NCI-H1436 treated with DMSO at 0.1 percent for 48 hours (cell line): ENCODE measurements at places on chromosomes 11 and 22.

DNA sequence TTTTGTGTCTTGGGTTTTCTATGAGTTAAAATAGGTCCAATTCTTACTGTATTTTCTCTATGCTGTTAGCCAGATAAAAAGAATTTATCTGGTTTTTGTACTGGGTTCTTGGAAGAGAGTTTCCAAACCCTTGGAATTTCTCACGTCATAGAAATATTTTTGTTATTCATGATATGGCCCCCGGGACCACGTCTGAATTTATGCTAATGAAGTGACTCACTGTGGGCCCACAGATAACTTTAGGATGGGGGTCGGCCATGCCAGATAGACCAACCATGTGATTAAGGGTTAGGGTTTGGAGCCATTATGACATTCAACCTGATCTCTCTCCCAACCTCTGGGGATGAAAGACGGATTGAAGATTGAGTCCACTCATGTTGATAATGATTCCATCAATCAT is 35.6 kb upstream of the DDI1 start:
- no peak for DNase-seq

DNA sequence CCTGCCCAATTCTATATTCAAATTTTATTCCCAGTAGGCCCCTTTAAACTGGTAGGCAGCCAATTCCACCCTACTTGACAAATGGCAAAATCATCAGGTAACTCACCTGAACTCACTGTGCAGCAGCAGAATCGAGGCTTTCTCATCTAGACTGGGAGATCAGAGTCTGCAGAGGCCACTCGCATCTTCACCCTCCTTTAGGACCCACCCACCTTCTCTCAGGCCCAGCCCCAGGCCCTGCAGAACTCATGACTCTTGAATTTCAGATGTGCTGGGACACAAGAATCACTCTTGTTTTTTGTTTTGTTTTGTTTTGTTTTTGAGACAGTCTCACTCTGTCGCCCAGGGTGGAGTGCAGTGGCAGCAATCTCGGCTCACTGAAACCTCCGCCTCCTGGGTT is 38.8 kb downstream of the MICAL3 start:
- no peak for DNase-seq

DNA sequence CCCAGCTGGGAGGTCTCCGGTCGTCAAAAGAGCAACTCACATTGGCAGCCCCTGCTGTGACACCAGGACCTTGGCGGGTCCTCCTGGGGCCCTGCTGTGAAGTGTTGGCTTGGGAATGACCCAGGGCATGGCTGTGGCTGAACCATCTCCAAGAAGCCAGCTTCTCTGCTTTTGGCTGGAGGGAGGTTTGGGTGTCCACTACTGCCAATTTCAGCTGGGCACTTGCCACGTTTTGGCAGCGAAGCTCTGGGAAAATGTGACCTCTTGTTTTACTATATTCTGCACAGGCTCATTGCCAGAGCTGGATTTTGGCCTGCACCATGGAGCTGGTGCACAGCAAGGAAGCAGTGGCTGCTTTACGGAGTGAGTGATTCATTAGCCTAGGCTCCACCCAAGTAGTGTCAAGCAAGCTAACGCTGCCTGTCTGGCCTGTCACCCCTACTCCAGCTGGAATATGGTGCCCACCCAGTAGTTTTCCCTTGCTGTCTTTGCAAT is 24.3 kb upstream of the SMCO4 start:
- no peak for DNase-seq

DNA sequence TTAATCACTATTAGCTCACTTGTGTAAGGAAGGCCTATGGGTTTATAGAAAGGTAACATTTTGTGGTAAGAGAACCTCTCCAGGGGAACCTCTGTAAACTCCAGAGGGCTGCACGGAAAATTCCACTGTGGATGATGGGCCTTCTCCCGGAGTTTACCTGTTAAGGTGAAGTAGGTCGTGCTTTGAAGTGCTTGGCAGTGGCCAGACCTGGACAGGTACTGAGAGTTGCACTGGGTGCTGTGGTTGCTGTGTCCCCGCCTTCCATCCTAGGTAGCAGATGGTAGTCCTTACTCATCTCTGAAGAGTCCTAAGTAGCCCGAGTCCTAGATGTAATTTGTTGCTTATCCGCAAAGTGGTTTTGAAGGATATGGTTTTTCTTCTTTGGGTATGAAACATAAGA is 133.4 kb downstream of the TEAD1 start:
- DNase-seq, result no peak

DNA sequence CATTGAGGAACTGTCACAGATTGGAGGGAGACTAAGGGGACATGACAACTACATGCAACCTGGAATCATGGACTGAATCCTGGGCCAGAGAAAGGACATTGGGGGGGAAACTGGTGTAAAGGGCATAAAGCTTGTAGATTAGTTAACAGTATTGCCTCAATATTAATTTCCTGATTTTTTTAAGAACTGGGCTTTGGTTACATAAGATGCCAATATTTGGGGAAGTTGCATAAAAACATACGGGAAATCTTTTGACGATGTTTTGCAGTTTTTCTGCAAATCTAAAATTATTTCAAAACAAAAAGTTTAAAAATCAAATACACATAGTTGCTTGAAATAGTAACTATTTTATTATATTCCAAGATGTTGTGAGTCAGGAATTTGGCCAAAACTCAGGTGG is 2.9 kb upstream of the FOLR3 start:
- no peak for DNase-seq

- DNase-seq, result no peak
These were observed 42.5 kb downstream of the ATG16L2 start for GRCh38 chr11:72856551-72857345.

DNA sequence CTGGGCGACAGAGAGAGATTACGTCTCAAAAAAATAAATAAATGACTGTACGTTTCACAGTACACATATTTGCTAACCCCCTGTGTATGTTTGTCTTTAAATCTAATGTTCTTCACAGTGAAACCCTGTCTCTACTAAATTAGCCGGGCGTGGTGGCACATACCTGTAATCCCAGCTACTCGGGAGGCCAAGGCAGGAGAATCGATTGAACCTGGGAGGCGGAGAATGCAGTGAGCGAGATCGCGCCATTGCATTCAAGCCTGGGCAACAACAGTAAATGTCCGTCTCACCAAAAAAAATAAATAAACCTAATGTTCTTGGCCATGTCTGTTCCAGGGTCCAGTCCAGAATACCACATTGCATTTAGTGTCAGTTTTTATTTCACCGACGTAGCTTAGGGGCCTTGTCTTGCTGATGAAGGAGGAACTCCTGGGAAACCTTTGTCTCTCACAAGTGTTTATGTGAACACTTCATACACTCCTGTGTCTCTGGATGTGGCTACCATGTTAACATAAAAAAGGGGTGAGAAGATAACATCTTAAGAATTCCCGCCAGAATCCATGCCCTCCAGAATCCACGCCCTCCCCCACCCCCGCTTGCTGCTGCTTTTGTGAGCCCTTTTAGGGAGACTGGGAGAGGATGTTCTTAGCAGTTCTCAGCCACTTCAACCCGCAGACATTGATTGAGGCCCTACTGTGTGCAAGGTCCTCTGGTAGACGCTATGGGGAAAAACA is 5.0 kb upstream of the SERHL2 start:
- no peak for DNase-seq

DNA sequence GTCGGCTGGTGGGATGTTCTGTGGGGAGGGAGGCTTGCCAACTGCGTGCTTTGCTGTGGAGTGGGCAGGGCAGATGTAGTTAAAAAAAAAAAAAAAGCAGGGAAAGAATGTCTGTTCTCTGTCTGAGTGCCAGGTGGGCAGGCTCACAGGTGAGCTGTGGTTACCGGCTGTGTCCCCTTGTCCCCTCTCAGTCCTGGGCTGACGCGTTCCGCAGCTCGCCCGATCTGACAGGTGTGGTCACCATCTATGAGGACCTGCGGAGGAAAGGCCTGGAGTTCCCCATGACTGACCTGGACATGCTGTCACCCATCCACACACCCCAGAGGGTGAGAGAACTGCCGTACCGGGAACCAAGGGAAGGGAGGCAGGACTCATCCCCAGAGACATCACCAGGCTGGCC is 23.6 kb downstream of the TOM1 start:
- DNase-seq, result no peak

DNA sequence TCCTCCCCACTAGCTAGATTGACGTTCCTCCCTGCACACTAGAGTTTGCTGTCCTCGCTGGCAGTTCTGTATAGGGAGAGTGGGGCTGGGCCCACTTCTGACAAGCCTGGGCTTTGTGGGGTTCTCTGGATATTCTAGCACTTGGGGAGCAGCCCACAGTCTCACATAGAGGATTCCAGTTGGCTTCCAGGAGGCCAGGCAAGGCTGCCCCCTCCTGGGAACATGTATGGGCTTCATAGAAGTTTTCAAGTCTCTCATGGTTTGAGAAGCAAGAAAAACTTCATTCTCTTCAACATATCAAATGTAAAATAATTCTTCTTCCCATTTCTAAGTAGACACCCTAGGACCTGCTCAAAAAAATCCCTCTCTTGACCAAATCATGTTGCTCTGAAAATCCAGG is 87.5 kb downstream of the NAV2 start:
- no peak for DNase-seq

DNA sequence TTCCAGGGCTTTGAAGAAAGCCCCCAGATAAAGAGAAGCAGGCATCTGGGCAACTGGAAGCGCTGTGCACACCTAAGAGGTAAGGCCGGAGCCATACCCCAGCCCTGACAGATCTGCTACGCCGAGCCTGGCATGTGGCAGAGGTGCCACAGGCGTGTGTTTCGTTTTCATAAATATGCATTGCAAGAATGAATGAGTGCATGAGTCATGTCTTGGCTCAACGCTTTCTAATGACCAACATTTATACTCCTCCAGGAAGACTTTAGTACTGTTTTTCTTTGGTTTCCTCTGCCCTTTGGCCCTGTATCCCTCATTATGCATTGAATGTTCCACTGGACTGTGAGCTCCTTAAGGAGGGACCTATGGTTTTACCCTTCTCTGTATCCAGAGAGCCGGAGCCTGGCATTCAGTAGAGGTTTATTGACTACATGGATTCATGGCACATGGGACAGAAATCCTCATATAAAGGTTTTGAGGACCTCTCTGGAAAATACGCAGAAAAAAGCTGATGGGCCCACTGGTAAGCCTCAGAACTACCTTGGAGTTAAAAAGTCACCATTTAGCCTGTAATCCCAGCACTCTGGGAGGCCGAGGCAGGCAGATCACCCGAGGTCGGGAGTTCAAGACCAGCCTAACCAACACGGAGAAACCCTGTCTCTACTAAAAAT is 38.9 kb upstream of the CSNK2A3 start:
- DNase-seq, result no peak
